ENCODE measurements at places on chromosomes 5 and 9.
A peak's percentile ranks its signal among the peaks of the same experiment; 100 is the strongest.

- no peak within 1 kb of the TSS for H3K27ac ChIP-seq
- DNase-seq, result no peak
- peak within 1 kb of the TSS; percentile 39 for H3K4me3 ChIP-seq
- H3K36me3 ChIP-seq, result no peaks in the 10 kb centered on the region
Measured at GRCh38 chr5:176629853-176630680, at the start of the genes EIF4E1B and SNCB. EIF4E1B (plus strand) TSS chr5:176630675; CDS start chr5:176642788, 12,113 bp downstream. SNCB (minus strand) TSS chr5:176630534; CDS start chr5:176629654, 880 bp downstream.

DNA sequence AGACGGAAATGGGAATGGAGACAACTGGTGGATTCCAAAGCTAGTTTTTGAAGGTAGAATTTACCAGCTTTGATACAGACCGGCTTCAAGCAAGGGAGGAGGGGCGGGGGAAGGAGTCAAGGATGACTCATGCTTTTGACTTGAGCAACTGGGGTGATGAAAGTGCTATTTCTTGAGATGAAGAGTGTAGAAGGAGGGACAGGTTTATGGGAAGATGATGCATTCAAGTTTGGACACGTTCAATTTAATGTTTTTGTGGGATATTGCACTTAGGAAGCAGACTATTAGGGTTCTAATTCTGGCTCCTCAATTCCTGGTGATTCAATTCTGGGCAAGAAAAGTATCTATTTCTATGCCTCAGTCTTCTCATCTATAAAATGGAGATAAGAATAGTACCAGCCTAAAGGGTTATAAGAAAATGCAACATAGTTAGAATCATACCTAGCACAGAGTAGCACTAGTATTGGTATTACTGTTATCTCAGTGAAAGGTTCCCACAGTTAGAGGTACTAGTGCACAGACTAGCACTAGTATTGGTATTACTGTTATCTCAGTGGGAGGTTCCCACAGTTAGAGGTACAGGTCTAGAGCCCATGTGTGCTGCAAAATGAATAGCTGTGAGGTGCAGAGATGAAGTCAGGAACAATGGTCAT lies 4.6 kb downstream of the NIPAL4 start:
- no peak overlapping the region for H3K4me3 ChIP-seq
- no peak for DNase-seq
- no peaks in the 10 kb centered on the region for H3K27me3 ChIP-seq
- H3K36me3 ChIP-seq, result no peaks in the 10 kb centered on the region
- H3K4me1 ChIP-seq, result no peaks in the 10 kb centered on the region

DNA sequence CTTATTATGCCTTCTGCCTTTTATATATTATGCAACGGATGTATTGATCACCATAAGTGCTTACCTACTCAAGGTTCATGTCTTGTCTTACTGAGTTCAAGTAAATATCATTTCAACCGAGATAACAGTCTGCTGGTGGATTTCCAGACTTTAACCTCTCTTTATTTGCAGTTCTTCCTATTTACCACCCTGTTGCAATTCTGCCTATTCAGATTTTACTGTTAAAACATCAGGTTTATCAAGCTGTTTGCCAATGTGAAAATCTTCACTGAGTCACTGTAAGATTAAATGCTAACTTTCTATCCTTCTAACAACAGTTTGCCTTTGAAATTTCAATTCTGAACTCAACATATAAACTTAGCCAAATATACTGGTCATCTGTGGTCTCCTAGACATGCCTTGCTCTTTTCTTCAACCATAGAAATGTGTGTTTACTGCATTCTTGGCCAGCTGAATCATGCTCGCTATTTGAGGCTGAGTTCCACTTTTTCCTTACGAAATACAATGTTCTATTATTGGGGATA lies 471.7 kb upstream of the RORB start:
- DNase-seq, result no peak
- H3K27me3 ChIP-seq, result no peaks in the 10 kb centered on the region
- H3K36me3 ChIP-seq, result no peaks in the 10 kb centered on the region
- no peak overlapping the region for H3K27ac ChIP-seq
- no peak overlapping the region for H3K4me3 ChIP-seq
- no peaks in the 10 kb centered on the region for H3K4me1 ChIP-seq

- DNase-seq, result no peak
- H3K27ac ChIP-seq, result no peak overlapping the region
- H3K27me3 ChIP-seq, result no peaks in the 10 kb centered on the region
- no peak overlapping the region for H3K4me3 ChIP-seq
- H3K4me1 ChIP-seq, result no peaks in the 10 kb centered on the region
- no peaks in the 10 kb centered on the region for H3K36me3 ChIP-seq
Measured at GRCh38 chr5:35393901-35394300, 163.6 kb upstream of the PRLR start.

DNA sequence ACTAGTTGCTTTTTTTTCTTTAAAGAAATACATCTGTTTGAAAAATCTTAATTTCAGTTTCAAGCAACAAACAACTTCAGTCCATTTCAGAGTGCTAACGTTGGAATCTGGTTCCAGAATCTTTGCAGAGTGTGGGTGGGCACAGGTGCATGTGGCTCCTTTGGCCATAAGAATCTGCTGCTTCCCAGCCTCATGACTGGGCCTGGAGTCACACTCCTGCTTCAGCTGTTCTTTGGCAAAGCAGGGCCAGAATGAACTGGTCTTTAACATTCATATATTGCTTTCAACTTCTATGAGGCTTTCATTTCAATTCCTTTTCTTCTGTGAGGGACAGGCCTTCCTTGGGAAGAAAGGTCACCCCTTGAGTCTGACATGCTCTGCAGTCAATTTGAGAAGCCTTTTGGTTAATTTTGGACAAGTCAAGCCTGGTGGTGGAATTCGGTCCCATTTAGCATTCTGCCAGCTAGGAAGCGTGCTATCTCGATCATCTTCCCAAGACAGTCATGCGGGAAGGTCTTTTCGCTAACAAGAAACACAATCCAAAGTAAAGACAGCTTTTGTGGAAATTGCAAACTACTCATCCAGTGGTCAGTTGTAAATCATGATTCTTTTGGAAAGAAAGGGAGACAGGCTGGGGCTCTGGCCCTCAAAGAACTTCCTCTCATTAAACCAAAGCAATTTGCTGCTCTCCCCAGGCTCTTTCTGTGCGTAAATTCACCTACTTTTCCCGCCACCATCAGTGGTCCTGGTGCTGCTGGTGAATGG lies 55.2 kb downstream of the SLC1A3 start:
- peak overlapping the region; percentile 46 for H3K27ac ChIP-seq
- no peaks in the 10 kb centered on the region for H3K36me3 ChIP-seq
- H3K4me1 ChIP-seq, result peaks cover 71% of the 10 kb centered on the region

DNA sequence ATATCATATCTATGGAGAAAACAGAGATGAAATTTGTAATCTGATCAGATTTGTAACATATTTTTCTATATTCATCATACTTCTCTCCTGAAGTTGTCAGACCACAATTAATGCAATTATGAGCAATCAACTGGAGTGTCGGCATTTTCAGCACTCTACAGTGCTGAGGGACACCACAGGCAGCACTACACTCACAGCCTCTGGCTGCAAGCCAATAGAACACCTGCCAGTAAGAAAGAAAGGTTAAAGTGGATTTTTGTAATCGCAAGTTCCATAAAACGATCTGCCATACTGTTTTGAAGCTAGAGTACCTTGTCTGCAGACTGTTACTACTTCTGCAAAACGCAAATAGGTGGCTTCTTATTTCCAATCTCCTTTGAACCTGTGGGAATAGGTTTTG lies 147.6 kb downstream of the ADAMTS6 start:
- H3K36me3 ChIP-seq, result no peaks in the 10 kb centered on the region
- H3K4me1 ChIP-seq, result no peaks in the 10 kb centered on the region
- no peak overlapping the region for H3K27ac ChIP-seq

All from Caco-2 (cell line).